Activated CD8-positive, alpha-beta memory T cell treated with anti-CD3 and anti-CD28 coated beads for 24 hours (primary cell): ENCODE measurements at places on chromosomes 7 and 10.

DNA sequence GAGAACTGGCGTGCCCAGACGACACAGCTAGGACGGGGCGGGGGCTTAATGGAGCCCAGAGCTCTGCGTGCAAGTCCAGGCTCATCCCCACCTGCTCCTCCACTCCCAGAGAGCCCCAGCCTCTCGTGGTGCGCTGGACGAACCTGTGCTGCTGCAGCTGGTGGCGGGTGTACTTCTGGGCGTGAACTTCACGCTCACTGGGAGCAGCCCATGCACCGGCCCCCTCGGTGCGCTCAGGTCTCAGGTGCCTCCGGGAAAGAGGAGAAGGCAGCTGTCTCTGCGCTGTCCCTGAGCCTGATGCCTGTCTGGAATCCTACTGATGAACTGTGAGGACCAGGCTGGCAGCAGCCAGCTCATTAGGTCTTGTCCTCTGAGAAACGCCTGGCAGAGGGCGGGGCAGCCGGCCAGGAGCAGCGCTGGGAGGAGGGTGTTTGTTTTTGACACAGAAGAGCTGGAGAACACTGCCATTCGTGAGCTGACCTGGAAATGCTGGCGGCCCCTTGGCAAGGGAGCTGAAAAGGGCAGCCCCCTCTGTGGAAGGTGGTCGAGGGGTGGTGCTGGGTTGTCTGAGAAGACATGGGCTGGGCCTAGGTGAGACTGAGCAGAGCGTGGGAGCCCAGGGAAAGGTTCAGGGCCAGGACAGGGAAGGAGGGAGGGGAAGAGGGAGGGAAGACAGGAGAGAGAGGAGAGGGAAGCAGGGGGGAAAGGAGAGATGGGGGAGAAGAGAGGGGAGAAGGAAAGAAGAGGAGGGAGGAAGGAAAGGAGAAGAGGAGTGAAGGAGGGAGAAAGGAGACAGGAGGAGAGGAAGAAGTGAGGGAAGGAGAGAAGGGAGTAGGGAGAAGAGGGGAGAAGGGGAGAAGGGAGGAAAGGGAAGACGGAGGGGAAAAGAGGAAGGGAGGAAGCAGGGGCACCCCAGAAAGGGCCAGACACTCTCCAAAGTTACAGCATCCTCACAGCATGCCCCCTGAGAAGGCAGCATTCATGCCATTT is 53.5 kb upstream of the TNS3 start:
- DNase-seq: no peak

DNA sequence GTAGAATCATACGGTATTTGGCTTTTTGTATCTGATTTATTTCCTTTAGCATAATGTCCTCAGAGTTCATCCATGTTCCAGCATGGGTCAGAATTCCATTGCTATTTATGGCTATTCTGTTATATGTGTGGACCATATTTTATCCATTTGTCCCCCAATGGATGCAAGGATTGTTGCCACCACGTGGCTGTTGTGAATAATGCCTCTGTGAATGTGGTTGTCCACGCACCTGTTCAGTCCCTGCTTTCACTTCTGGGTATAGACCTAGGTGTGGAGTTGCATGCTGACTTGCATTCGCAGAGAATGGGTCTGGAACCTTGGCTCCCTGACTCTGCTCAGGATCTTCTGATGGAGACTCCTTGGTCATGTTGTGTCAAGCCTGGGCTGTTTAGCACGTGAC is 199.9 kb downstream of the CAMK1D start:
- DNase-seq: no peak

GRCh38 chr10:66836057-66836456 is 89.8 kb upstream of the LRRTM3 start:
- no peak for DNase-seq

DNA sequence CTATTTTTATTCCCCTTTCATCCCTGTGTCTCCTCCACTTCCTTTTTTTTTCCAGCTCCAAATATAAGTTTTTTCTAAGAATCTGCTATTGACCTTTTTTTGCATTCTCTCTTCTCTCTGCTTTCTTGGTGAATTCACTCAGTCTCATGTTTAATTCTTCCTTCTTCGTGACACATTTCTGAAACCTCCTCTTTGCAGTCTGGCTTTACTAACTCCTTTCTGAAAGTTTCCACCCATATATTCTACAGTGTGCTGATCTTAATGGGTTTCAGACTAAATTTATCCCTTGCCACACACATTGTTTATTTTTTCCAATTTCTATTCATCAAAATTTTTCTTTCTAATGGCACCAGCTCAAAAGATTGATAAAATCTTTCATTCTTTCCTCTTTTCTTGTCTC is 47.8 kb upstream of the CALD1 start:
- DNase-seq: no peak

GRCh38 chr7:7996568-7996967 is 28.0 kb downstream of the GLCCI1 start:
- DNase-seq: no peak

- DNase-seq: no peak
Observed at GRCh38 chr7:101557978-101558741, 70.9 kb downstream of the MYL10 start.

GRCh38 chr10:13788320-13788600 is 201.5 kb downstream of the PRPF18 start:
- DNase-seq: no peak

DNA sequence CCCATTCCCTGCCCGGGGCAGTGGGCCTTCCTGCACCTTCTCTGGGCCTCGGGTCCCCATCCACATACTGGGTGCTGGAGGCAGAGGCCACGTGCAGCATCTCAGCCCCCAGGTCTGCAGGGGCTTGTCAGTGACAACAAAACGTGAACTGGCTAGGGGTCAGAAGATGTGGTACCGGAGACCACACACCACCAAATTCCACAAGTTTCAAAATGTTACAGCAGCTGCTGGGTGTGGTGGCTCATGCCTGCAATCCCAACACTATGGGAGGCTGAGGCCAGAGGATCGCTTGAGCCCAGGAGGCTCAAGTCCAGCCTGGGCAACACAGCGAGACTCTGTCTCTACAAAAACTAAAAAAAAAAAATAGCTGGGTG is 62.1 kb upstream of the DNAAF5 start:
- no peak for DNase-seq

GRCh38 chr7:39637400-39637799 is 14.0 kb downstream of the RALA start:
- DNase-seq: no peak

- no peak for DNase-seq
Observed at GRCh38 chr7:3791327-3791726, 490.3 kb downstream of the SDK1 start.

GRCh38 chr10:36634916-36635315 is 490.5 kb upstream of the ANKRD30A start:
- DNase-seq: no peak

DNA sequence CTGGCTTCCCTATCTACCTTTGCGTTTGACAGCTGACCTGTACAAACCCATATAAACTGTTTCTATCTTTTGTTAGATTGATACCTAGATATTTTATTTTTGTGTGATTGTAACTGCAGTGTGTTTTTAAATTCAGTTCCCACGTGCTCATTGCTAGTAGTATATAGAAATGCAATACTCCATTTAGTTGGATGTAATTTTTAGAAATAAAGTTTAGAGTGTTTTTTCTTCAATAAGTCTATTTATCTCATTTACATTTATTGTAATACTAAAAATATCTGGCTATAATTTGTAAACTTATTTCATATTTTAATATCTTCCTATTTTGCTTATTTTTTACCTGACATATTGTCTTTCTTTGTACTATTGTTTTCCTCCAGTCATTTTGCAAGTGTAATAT is 329.7 kb upstream of the ADARB2 start:
- DNase-seq: no peak

GRCh38 chr7:108423089-108423989 is 32.9 kb downstream of the NRCAM start:
- DNase-seq: no peak

DNA sequence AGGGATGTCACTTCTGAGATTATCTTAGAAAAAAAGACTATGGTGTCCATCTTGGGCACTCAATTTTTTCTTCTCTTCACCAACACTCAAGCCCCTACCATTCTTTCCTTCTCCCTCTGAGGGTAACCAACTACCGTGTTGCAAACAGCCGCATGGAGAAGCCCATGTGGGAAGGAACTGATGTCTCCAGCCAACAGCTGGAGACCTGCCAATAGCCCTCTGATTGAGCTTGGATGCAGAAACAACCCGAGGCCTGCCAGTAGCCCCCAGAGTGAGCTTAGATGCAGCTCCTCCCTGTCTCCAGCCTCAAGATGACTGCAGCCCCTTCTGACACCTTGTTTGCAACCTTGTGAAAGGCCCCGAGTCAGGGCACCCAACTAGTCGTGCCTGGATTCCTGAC is 36.4 kb upstream of the CHCHD3 start:
- no peak for DNase-seq

DNA sequence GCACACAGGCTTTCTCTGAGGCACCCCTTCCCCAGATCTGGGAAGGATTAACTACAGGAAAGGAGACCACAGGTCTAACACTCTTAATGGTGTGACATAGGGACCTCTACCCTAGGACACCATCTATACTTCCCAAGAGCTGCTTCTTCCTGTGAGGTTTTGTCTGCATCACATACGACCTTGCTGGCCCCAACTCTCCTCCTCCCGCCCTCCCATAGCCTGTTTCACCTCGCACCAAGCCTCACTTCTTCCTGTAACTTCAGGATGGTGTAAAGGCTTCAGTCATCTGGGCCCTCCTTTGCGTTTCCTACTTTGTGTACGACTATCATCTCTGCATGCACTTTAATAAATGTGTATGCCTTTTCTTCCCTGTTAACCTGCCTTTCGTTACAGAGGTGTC is 274.3 kb downstream of the KLF6 start:
- DNase-seq: no peak

DNA sequence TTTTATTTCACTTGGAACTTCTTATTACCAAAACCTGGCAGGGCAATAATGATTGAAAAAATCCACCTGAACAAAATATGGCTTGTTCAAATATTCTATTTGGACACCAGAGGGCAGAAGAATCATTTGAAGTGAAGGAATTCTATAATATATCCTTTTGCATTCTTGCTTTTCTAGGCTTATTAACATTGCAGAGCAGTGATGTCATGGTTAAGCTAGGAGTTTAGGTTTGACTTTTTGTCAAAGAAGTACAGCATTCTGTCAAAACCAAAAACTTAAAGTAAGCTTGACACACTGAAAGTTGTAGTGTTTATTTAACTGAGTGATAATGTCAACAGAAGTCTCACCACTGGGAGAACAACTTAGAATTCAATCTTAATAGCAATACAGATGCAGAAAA is 156.0 kb downstream of the SEMA3D start:
- no peak for DNase-seq

DNA sequence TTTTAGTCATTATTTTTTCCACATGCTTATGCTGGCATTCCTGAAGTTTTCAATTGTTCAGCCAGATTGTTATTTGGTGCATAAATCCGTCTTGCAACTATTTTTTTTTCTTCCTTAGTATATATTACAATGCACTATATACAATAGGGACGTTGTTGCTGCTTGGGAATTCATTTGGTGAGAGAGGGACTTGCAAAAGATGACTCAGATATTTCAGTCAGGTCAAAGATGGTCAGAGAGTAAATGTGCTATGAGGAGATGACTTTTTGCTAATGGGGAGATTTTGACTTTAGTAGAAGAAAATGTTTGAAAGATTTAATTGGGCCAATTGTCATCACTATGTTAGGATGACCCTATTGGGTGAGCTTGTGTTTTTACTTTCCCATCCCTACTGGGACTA is 348.4 kb upstream of the MTPN start:
- no peak for DNase-seq

DNA sequence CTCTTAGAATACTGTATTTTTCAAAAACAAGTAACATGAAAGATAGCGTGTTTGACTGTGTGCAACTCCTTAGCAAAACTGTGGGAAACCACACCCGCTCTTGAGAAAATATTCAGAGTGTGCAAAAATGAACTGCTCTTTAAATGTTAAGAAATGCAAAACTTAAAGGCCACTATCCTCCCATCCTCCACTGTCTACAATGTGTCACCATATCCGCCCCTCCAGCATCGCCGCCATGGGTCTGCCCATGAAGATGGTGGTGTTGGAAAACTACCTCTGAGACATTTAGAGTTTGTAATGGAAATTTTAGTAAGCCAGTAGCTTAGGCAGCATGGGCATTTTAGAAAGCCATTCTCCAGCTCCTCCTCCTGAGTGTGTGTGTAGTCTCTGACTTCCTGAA is 20.1 kb upstream of the NMT2 start:
- no peak for DNase-seq

DNA sequence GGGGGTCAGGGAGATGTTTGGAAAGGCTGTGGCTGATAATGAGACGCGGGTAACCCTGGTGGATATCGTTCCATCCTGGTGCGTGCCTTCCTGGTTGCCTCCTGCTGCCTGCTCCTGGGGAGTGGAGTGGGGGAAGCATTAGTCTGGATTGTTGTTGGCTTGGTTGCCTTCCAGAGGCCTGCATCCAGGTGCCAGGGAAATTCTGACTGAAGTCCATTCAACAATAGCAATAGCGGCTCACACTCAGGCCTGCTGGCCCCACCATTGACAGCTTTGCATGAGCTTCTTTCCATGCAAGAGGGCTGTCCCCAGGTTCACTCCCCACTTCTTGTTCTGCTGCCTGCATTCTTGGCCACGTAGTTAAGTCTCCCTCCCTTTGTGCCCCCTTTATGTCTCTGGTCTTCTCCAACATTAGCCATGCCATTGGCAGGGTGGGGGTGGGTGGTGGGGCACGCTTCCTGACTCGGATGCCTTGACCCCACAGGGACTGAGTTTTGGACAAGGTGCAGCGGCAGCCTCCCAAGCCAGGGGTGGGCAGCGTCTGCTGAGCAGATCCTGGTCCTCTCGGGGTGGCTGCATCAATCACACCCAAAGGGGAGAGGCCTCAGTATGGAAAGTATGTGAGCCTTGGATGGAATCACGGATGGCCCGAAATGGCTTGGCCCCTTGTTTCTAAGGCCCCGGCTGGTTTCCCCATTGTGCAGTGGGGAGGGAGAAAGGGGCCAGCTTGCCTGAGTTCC is 150.2 kb downstream of the GRK5 start:
- DNase-seq: no peak

GRCh38 chr7:96855139-96855538 is 145.5 kb upstream of the SEM1 start:
- DNase-seq: no peak

DNA sequence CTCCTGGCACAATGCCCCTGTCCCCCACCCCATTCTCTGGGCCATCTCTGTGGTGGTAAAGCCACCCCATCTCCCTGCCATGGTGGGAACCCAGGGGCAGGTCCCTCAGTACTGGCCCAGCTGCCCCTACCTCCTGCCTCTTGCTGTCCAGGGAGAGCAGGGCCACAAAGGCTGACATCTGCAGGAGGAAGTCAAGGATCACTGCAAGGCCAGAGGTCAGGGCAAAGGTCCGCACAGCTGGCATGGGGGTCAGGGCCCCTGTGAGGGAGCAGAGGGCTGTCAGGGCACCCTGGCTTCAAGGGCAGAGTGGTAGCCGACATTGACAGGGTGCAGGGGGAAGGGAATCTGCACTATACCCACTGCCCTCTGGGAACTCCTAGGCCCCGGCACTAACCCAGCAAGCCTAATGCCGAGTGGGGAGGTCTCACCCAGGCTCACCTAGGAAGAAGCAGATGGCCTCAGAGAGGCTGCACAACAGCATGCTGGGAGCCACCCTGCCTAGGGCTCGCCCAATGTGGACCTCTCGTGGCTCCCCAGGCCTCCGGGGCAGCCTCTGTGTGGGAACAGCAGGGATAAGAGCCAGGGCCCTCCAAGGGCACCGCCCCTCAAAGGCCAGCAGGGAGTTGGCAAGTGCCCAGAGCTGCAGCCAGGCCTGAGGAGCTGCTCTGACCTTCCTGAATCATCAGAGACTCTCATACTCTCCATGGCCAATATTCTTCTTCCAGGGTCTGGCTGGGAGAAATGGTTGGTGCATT is 7.7 kb downstream of the NPC1L1 start:
- DNase-seq: no peak
